CD4-positive, alpha-beta T cell treated with Interleukin-12 subunit alpha and Interleukin-12 subunit beta, for 1 hour (primary cell): ENCODE measurements at places on chromosomes 11 and 22.

GRCh38 chr11:73011126-73011817 lies 130.8 kb downstream of the FCHSD2 start:
- no peak for DNase-seq

- DNase-seq: peak; percentile 32
Measured at GRCh38 chr11:35334385-35335090, 84.8 kb downstream of the SLC1A2 start.

DNA sequence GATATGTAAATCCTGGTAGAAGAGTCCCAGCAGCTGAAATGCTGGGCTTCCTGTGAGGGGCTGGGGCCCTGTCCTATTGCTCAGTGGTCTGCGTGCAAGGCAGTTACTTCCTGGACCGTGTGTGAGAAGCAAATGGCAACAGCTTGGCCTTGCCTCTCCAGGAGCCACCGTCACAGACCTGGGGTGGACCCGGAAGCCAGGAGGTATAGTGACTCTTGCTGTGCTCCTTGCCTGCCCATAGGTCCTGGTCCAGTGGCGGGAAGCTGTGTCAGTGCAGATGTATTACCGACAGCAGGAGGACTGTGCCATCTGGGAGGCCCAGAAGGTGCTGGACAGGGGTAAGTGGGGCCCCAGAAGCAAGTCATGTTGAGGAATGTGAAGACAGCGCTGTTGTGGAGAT lies 54.3 kb downstream of the PISD start:
- no peak for DNase-seq

GRCh38 chr22:17283423-17283822 lies 64.2 kb upstream of the ADA2 start:
- no peak for DNase-seq

- no peak for DNase-seq
Measured at GRCh38 chr11:116215471-116216113, 557.2 kb downstream of the BUD13 start.

- DNase-seq: no peak
Measured at GRCh38 chr11:83222499-83222898, 29.0 kb downstream of the ANKRD42 start.

DNA sequence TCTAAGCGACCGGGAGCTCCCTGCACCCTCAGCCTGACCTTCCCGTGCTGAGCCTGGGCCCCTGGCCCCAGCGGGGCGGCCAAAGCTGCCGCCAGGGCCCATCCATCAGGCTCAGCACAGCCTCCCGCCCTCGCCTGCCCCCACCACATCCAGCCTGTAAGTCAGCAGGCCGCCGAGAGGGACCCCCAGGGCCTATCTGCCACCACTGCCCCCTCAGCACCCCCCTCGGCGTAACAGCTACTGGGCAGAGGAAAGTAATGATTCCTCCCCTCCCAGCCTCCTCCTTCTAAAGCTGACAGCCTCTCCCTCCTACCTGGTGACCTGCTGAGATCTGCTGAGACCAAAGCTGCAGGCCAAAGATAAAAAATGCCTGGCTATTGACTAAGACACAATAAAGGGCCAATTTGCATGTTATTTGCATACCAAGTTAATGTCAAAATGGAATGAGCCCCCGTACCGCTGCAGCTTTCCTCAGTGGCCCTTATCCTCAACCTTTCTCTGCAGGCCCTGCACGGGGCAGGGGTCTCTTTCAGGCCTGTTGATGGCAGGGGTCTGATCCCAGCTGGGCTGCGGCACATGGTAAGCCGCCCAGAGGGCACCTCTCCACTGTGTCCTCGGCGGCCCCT lies 51.6 kb downstream of the RPUSD4 start:
- no peak for DNase-seq

- no peak for DNase-seq
Measured at GRCh38 chr11:122242731-122243130, 126.7 kb upstream of the BLID start.

DNA sequence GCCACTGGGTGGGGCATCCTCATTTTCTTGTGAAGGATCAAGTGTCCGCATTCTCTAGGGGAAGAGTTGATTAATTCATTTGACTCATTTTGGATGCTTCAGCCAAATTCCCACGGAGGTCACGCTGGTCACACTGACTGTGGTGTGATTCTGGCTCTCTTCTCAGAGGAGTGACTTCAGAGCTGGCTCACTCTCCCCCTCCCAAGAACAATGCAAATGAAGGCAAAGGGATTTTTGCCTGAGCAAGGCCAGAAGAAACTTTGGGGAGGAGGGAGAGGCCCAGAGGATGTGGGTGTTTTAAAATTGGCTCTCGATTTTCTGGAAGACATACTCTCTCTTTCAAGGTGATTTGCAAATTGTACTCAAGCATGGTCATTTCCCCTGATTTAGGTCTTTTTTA lies 51.1 kb upstream of the LMO2 start:
- no peak for DNase-seq

GRCh38 chr11:19145319-19145718 lies 28.4 kb downstream of the ZDHHC13 start:
- DNase-seq: no peak
